ENCODE measurements at places on chromosomes 11 and 22.
A peak's percentile ranks its signal among the peaks of the same experiment; 100 is the strongest.

DNA sequence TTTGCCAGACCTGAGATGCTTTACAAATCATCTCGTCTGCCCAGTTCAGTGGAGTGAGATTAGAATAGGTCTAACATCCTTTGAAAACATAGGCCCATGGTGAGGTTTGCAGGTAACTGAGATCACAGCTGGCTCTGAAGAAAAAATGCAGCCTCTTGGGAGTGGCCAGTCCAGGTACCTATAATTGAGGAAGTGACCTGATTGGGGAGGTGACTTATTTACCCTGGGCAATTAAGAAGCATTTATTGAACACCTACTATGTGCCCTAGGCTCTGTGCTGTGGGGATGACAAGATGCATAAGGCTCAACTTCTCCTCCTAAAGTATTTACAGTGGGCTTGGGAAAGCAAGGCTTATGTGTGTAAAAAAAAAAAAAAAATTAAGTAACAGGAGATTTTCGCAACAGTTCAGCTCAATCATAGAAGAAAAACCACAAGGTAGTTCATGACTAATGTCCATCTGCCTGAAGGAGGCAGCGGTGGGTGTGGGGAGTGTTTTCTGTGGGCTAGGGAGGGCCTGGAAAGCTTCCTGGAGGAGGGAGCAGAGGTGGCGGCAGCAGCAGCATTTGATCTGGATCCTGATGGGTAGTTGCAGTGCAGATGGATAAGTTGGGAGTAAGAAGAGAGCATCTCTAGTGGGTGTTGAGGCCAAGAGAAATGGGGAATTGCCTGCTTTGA, 16.1 kb downstream of the MICAL2 start:
- no peak for DNase-seq

DNA sequence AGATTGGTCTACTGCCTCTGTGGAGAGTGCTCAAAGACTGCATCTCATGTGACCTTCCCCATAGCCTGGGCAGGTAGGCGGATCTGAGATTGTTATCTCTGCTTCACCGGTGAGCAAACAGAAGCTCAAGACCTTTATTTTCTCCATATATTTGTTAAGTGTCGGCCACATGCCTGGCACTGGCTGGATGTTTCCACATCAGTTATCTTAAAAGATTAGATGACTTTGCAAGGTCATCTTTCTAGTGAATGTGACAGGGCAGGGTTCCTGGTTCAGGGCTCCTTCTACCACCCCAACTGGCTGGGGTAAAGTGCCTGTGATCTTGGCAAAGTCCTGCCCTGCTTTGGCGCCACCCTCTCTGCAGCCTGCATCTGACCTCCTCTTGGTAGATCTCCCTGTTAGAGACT, 125.0 kb downstream of the CCDC81 start:
- DNase-seq, result no peak

DNA sequence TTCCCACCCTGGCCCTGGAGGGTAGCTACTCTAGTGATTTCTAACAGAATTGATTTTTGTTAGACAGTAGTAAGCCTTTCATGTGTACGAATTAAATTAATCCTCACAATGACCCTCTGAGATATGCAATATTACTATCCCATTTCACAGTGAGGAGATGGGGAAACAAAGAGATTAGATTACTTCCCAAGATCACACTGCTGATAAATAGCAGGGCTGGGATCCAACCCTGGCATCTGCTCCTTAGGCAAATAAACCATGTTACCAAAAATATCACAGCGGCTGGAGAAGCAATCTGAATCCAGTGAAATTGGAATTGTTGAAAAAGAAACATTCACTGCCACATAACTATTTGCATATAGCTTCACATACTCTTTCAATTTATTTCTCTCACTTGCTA, 12.8 kb upstream of the CAVIN3 start:
- DNase-seq, result no peak

DNA sequence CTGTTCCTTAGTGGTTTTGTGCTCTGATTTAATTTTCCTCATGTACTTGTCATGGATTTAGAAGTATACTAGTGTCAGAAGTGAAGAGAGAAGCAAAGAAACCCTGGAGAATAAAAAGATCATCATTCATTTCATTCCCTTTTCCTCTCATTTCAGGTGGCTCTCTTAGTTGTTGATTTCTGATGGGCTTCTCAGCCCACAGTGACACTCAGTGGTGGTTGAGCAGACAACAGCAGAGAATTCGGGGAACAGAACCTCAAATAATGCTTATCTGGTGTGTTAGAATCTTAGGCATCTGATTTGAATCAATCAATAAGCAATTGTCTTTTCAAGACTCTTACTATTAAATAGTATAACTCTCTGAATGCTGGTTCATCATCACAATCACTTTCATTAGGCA, 1289.4 kb downstream of the FAM181B start:
- no peak for DNase-seq

DNA sequence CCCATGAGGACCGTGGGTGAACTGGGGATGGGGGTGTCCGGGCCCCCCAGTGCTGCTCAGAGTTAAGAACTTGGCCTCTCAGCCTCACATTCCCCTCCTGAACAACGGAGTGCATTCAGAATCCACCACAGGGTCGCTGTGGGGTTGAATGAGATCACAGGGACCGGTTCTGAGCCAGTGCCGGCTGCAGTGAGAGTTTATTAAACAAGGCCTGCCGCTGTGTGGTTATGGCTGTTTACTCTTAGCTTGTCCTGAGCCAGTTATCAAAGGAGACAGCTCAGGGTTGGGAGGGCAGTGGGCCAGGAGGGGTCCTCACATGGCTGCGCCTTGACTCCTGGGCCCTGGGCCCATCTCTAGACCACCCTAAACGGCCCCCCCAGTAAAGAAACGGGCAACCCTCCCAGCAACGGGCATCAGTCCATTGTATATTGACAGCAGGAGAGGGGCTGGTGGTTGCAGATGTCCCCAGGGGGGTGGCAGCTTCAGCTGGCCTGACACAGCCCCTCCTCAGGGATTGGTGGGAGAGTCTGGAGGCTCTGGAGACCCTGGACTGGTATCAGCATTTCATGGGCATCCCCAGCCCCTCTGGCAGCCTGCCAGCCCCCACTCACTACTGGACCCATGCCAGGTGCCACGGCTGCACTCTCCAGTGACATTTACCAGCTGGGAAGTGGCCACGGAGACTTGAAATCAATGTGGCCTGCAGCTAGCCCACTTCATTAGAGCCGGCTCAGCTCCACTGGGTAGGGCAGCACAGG, 15.1 kb upstream of the CABP7 start:
- DNase-seq, result no peak

GRCh38 chr22:31148953-31149627, 8.8 kb upstream of the PLA2G3 start:
- DNase-seq, result peak; percentile 26
